Activated CD4-positive, alpha-beta T cell treated with anti-CD3 and anti-CD28 coated beads for 4 hours (primary cell): ENCODE measurements at places on chromosomes 2 and 18.

DNA sequence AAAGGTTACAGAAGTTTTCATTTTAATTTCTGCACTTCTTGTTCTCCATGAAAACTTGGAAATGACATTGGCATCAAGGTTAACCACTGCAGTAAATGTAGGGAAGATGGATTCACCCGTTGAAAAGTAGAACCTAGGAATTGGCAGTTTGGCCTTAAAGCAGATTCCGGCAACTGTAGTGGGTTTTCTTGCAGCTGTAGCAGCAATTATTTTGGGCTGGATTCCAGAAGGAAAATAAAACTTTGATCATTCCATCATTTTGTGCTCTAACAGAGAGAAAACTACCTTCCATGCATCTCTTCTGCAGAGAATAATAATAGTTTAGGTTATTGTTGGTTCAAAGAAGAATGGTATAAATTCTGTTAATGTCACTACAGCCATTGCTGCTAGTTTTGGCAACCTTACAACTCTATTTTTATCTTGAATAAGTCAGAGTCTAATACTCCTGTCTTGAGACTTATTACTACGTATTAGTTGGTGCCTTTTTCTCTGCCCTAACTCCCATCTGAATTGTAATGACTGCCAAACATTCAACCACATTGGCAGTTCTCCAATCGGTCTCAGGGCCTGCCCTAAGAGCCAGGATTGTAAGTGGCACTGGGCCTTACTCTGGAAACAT is 178.1 kb upstream of the PIEZO2 start:
- DNase-seq, result no peak

DNA sequence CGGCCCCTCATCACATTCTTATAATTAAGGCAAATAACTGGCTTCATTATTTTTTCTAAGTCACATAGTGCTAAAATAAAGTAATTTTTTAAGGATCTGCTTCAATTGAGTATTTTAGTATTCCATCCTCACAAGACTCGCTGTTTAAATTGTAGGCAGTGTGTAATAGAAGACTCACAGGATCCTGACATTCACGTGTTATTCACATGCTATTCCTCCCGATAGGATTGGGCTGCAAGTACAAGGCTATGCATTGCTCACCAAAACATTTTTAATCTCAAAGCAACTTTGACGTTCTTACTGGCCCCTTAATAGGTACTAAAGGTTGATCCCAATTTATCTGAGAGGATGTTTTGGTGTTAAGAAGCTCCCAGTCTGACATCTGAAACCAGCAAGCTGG is 127.6 kb upstream of the L3MBTL4 start:
- DNase-seq, result no peak

DNA sequence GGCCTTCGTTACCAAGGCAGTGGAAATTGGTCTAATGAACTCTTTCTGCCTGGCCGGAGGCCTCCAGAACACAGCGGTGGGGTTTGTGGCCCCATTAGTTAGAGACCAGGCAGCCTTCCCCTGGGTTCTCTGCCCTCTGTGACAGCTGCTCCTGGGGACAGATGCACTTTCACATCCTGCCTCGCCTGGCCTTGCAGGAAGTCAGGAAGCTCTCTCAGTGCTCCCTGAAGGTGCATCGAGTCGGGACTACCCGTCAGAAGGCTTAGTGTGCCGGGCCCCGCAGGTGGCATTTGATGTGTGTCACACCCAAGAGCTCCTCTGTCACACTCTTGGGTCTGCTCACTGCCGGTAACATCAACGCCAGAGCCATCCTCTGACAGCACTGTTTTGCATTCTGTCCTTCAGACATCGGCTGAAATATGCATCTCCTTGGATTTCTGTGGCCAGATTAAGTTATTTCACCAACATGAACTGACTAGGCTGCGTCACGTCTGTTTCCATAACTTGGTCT is 158.3 kb downstream of the LDLRAD4 start:
- peak; percentile 72 for DNase-seq

- DNase-seq, result no peak
Measured at GRCh38 chr2:57893786-57894185, 152.8 kb upstream of the VRK2 start.

GRCh38 chr2:216922175-216922780 is 62.4 kb upstream of the TNP1 start:
- no peak for DNase-seq

DNA sequence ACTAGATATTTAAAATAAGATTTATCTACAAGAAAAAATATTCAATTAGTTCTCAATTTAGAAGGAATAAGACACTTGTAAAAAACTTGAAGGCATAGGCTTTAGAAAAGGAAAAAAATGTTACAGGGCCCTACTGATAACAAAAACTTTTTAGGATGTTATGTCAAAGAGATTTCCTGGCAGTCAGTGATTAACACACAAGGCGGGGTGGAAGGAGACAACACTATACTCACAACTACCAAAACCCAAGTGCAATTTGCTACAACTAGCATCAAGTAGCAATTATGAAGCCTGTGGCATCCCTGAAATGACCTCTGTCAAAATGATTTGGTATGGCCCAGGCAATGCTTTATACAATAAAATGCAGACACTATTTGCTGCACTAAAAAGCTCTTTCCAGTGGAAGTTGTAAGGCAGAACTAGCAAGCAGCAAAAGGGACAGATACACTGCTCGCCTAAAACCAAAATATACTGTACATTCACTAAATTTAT is 15.3 kb downstream of the STRN start:
- DNase-seq, result no peak
